ENCODE measurements at places on chromosomes 7 and 10.

GRCh38 chr7:41029072-41029499, 673.8 kb downstream of the INHBA start:
- DNase-seq, result no peak

GRCh38 chr7:20276705-20277472, 53.8 kb upstream of the ITGB8 start:
- DNase-seq, result no peak

- no peak for DNase-seq
Observed at GRCh38 chr10:124516181-124516580, 54.6 kb downstream of the LHPP start.

GRCh38 chr10:107561136-107561650, 396.7 kb upstream of the SORCS1 start:
- no peak for DNase-seq

DNA sequence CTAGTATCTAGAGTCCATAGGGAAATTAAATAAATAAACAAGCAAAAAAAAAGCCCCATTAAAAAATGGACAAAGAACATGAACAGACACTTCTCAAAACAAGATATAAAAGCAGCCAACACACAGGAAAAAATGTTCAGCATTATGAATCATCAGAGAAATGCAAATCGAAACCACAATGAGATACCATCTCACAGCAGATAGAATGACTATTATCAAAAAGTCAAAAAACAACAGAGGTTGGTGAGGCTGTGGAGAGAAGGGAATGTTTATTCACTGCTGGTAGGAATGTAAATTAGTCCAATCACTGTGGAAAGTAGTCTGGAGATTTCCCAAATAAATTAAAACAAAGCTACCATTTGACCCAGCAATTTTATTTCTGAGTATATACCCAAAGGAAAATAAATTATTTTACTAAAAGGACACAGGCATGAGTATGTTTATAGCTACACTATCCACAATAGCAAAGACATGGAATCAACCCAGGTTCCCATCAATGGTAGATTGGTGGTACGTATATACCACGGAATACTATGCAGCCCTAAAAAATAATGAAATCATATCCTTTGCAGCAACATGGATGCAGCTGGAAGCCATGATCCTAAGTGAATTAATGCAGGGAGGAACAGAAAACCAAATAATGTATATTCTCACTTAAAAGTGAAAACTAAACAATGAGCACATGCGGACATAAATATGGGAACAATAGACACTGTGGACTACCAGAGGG, 366.5 kb upstream of the SEMA3C start:
- DNase-seq, result no peak

- no peak for DNase-seq
Observed at GRCh38 chr7:127759945-127760421, 108.0 kb downstream of the SND1 start.

DNA sequence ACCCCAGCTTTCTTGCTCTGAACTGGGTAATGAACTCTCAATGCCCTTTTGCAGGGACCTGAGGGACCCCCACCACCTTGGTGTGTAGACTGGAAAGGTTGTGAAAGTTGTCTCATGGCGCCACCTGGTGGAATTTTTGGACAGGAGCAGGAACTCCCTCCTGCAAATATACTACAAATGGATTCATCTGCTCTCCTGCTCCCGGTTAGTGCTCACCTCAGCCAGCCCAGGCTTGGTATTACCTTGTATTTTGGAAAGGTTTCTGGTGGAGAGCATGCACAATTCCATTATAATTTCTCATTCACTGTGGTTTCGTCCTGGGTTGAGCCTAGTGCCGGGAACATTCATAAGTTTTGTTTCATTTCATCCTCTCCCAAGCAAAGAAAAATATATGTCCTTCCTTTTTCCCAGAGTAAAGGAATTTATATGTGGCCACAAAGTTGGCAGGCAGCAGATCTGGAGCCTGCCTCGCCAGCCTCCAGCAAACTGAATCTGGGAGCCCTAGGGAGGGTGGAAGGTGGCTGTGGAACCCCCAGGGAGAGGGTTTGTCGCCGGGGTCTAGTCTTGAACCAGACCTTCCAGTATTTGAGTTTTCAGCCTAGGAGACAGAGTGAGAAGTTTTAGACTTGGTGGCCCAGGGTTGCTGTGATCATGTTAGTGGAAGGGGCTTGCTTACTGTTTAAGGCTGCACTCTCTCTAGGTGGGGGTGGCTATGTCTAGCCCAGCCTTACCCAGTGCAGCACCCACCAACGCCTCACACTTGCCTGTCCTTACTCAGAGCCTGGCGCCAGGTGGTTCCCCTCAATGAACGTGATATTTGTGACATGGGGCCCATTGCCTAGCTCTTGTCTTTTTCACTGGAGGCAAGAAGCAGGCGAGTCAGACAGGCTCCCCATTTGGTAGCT, 9.5 kb downstream of the FAM241B start:
- DNase-seq, result peak; percentile 63

DNA sequence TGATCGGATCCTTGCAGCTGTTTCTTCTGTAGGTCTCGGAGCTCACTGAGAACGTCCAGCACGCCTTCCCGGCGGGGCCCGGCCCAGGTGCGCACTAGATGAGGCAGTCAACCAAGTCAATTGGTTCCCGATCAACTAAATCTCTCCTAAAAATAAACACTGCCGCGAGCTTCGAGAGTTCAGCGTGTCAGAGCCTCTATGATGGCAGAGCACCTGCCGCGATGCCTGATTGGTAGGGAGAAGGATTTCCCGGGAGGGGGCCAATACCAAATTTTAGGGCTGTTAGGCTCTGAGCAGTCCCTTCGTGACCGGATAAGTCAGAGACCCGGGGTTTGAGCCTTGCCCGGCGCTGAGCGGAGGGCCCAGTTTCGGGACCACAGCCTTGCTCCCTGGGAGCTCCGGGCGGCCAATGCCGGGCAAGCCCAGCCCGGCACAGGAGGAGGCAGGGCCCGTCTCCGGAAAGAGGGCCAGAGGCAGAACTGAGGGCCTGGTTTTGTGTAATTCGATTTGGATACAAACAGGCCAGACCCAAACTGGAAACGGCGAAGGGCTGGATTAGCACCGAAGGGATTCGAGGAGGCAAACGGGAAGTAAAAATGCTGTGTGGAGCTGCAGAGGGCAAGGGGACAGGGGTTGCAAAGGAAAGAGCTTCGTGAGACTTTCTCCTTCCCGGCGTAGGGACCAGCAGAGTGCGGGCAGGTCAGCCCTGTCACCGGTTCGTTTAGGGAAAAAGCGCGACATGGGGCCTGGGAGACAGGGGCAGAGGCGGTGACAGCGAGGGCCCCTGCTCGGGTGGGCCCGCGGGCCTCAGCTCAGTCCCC, 569 bp downstream of the SLC26A5 start:
- no peak for DNase-seq

GRCh38 chr7:6157685-6158423, 114.6 kb downstream of the CYTH3 start:
- DNase-seq, result no peak

DNA sequence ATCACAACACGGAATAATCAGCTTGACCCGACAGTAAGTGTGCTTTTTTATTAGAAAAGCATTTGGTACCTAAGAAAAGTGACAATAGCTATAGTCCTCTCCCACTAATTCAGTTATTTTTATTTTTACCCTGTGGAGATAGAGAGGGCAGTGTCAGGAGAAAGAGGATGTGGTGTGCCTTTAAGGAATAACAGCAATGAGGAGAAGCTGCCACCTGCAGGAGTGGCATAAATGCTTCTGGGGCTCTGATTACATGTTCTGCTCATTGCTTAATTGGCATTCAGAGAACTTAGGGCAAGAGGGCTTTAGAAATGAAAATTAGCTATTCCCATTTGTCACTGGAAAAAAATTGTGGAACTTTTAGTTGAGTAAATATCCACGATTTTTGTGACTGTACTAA, 60.1 kb downstream of the DENND11 start:
- DNase-seq, result no peak

DNA sequence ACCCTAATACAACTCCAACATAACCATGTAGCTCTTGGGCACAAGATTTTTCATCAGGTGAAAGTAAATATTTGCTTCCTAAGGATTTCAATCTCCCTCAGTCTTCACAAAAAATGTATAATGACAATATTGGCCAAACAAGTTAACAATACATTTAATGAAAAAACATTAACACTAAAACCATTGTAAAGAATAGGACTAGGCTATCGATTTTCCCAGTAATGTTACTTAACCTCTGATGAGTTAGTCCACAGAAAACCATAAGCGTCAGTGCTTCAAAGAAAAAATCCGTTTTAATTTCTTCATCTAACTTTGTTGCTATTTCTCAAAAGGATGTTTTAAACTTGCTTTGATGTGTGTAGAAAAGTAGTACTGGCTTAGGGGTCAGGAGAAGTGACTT, 1.2 kb downstream of the ZNF33B start:
- no peak for DNase-seq

DNA sequence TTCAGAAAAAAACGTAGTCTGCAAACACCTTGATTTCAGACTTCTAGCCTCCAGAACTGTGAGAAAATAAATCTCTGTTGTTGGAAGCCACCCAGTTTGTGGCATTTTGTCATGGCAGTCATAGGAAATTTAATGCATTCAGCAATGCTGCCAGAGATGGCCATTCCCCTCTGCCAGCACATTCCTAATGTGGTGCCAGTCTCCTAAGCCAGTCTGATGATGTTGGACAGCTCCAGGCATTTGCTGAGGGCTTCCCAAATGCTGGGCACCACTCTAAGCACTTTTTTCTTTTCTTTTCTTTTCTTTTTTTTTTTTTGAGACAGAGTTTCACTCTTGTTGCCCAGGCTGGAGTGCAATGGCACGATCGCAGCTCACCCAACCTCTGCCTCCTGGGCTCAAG, 666.7 kb upstream of the C7orf33 start:
- DNase-seq, result no peak

- DNase-seq, result peak; percentile 77
Observed at GRCh38 chr7:93117852-93118530, at the start of gene SAMD9. TSS of gene SAMD9 (minus strand) at chr7:93117979. CDS start at chr7:93106097, 11,882 bp downstream.

DNA sequence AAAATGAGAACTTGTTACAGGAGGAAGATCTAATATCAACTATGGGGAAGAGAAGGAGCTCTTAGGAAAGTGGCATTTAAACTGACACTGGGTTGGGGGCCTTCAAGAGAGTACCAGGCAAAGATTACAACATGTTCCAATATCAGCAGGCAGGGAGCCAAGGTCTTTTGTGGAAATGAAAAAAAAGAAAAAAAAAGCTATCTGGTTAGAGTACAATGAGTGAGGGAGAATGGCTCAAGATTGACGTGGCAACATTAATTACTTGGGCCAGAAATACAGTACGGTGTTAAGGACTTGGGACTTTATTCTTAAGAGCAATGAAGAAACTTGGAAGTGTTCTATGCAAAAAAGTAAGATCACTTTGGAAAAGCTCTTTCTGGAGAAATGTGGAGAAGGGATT, 132.3 kb upstream of the CDK1 start:
- peak; percentile 22 for DNase-seq

GRCh38 chr10:27504808-27505460, 830 bp downstream of the RAB18 start:
- no peak for DNase-seq

DNA sequence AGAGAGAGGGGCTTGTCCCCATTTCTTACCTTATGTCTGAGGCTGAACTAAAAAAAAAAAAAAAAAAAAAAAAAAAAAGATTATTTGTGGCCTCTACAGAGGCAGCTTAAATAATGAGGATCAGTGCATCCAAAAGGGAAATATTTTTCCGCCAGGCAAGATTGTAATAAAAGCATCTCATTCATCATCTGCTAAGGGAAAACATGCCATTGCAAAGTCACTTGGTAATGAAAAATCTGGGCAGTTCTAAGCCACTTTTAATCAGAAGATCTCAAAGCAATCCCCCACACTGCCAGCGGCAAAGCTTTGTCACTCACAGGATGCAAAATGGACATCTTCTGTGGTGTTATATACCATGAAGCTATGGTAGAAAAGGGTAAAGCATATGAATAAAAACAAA, 3.8 kb downstream of the FAM107B start:
- no peak for DNase-seq

DNA sequence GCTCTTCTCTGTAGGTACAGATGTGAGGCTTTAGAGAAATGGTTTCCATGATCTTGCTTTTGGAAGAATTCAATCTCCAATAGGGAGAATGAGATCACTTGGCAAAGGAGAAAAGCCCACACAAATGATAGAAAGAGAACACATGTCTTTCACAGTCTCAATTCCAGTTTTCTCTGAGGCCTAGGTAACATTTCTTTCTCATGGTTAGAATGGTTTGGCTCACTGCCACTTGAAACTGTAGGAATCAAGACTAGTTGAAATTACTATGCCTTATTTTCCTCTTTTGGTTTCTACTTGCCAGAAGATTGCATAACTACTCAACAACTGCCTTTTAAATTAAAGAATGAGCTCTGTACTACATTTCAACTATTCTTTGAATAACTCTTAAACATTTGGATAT, 276.5 kb upstream of the TEX47 start:
- DNase-seq, result no peak

GRCh38 chr10:22643116-22643515, 71.3 kb downstream of the PIP4K2A start:
- peak; percentile 65 for DNase-seq

- peak; percentile 63 for DNase-seq
Observed at GRCh38 chr10:71302874-71303568, 16.0 kb upstream of the SLC29A3 start.

DNA sequence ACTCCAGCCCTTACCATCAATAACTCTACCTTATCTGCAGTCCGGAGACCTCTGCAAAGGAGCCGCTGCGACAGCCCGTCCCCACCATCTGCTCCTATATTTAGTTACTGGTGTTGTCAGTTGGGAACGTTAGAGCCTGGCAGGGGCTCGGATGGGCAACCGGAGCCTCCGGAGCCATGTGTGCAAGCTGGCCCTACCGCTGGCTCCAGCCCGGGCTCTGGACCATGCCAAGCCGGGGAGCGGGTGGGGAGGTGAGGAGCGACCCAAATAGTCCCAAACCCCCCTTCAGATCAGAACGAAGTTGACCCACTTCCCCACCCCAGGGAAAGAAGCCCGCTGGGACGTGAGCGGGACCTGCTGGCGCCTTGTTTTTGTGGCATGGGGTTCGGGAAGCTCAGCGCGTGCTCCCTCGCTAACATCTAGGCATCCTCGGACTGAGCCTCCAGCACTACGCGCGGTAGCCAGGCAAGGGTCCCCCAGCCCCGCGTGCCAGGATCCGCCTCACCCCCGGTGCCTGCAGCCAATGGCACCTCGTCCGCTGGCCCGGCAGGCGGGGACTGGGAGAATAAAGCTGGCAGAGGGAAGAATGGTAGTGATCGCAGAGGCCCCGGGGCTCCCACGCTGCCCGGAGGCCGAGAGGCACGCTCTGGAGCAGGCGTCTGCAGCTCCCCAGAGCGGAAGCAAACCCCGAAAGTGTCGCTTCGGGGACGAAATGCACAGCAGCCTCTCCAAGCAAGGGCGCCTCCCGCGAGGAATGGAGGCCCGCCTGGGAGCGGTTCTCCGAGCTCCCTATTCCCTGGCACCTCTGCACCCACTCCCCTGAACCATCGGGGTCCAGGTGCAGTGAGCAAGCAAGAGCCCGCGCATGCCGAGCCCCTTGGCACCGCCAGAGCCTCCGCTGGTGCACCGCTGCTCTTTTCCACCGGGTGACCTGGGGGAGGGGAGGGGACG, 679 bp downstream of the LRRC20 start:
- DNase-seq, result peak; percentile 88

- no peak for DNase-seq
Observed at GRCh38 chr7:117048882-117049281, 95.6 kb downstream of the ST7 start.

All from NCI-H146 (cell line).